Smooth muscle cell of the coronary artery (primary cell): ENCODE measurements at places on chromosomes 4 and X. TPM values are rescaled to one million over a fixed set of nuclear protein-coding genes. Genes with fewer than 3 reads are reported as not detected.

Gene NWD2
- not detected in 2 replicates for total RNA-seq

Gene KLHL5
- total RNA-seq, result 55.8 and 78.0 TPM in 2 replicates

Gene IQCM
- not detected in 2 replicates for total RNA-seq

Gene AMTN
- 1.1 TPM in 1 of 2 replicates, not detected in the other for total RNA-seq

Gene RAB9B
- 0.94 and 1.5 TPM in 2 replicates for total RNA-seq

Gene MOSPD2
- 8.0 and 12.8 TPM in 2 replicates for total RNA-seq

Gene OPRPN
- not detected in 2 replicates for total RNA-seq

Gene AGTR2
- not detected in 2 replicates for total RNA-seq

Gene PRPS1
- total RNA-seq, result 20.2 and 35.3 TPM in 2 replicates

Gene F8A3
- total RNA-seq, result 0.98 TPM in 1 of 2 replicates, not detected in the other

Gene GLRA2
- not detected in 2 replicates for total RNA-seq

Gene LRIT3
- not detected in 2 replicates for total RNA-seq

Gene TCEAL2
- total RNA-seq, result 0.12 TPM in 1 of 2 replicates, not detected in the other

Gene CCNG2
- total RNA-seq, result 8.2 and 14.7 TPM in 2 replicates
